ENCODE measurements at places on chromosomes 1 and 21.

GRCh38 chr1:169529068-169529642 lies 43.4 kb upstream of the SLC19A2 start:
- H3K36me3 ChIP-seq: peaks cover 81% of the 10 kb centered on the region
- H3K4me3 ChIP-seq: no peak overlapping the region
- no peaks in the 10 kb centered on the region for H3K27me3 ChIP-seq

GRCh38 chr1:205122489-205122882 lies 708 bp upstream of the RBBP5 start:
- H3K4me3 ChIP-seq: peak overlapping the region; percentile 99
- peaks cover 14% of the 10 kb centered on the region for H3K36me3 ChIP-seq
- H3K4me1 ChIP-seq: peaks cover 43% of the 10 kb centered on the region

- DNase-seq: no peak
- peaks cover 20% of the 10 kb centered on the region for H3K27me3 ChIP-seq
- H3K27ac ChIP-seq: no peak overlapping the region
- H3K36me3 ChIP-seq: no peaks in the 10 kb centered on the region
Measured at GRCh38 chr1:205049479-205049878, 6.5 kb downstream of the CNTN2 start.

DNA sequence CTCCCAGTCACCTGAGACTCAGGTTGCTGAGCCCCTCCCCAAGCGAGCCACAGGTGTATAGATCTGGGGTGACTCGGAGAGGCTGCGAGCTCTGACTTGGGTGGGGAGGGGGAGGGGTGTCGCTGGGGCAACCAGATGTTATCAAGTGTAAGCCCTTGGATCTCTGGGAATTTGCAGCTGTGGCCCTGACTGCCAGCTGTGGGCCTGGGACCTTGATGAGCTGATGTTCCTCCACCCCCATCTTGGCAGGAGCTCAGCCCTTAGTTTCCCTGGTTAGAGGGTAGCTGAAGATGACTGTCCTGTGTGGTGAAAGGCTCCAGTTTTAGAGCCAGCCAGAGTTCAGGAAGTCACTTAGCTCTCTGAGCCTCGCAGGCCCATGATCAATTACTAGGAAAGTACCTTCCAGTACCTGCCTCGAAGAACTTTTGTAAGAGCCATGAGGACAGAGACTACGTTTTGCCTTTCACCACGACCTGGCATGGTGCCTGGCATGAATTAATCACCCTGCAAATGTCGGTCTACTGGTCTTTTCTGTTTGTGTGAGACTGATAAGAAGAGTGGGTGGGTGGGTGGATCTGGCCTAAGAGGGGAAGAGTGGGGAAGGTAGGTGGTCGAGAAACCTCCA lies 55.8 kb downstream of the YARS1 start:
- H3K27ac ChIP-seq: peak overlapping the region; percentile 71
- H3K4me1 ChIP-seq: peaks cover 25% of the 10 kb centered on the region
- DNase-seq: peak; percentile 63
- no peaks in the 10 kb centered on the region for H3K27me3 ChIP-seq

DNA sequence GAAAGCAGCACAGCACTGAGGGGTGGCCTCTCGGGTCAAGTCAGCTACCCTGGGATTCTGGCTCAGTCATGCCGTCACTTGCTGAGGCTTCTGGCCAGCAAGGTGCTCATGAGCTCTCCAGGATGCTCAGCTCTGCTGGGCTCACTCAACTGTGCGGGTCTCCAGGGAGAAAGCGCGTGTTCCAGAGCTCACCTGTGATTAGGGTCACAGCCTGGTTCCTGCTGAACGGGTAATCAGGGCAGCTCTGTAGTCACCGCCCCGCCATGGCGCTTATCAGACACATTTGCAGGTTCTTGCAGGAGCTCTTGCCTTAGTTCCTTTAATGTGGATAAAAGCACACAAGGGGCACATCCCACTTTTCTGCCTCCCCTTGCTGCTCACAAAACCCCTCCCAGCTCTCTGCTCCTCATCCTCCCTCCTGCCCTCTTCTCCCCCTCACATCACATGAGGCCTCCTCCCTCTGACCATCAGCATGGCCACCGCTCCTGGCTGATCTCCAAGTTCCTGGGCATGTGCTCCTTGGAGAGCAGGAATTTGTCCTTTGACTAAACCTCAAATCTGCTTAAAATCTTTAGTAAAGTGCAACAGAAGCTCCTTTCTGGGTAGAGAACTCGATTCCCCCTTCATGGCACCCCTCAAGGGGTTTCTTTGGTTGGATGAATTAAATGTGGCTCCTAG lies 2.0 kb downstream of the PCP4 start:
- no peaks in the 10 kb centered on the region for H3K4me1 ChIP-seq
- H3K27ac ChIP-seq: no peak overlapping the region
- peaks cover 6% of the 10 kb centered on the region for H3K27me3 ChIP-seq
- no peak overlapping the region for H3K4me3 ChIP-seq
- no peak for DNase-seq
- H3K36me3 ChIP-seq: no peaks in the 10 kb centered on the region
